ENCODE measurements at places on chromosomes 13 and 19. TPM values are rescaled to one million over a fixed set of nuclear protein-coding genes. Genes with fewer than 3 reads are reported as not detected.

GRCh38 chr13:21240586-21240985, 64.1 kb downstream of the MRPL57 start:
- DNase-seq: peak; percentile 37

C1QTNF9 gene
- total RNA-seq: 0.11 TPM

- DNase-seq: no peak
Observed at GRCh38 chr19:23263870-23264590, 13.8 kb upstream of the ZNF724 start.

ZNF709 gene
- total RNA-seq: 2.2 TPM

DNA sequence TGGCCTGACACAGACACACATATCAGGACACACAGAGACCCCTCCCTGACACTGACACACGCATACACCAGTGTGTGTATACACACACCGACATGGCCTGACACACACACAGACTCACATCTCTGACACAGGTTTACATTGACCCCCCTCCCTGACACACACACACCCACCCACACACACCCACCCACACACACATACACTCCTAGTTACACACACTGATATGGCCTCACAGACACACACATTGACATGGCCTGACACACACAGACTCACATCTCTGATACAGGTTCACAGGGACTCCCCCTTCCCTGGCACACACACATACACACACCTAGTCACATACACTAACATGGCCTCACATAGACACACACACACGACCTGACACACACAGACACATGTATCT, 4.4 kb upstream of the NFIX start:
- DNase-seq: no peak

DNA sequence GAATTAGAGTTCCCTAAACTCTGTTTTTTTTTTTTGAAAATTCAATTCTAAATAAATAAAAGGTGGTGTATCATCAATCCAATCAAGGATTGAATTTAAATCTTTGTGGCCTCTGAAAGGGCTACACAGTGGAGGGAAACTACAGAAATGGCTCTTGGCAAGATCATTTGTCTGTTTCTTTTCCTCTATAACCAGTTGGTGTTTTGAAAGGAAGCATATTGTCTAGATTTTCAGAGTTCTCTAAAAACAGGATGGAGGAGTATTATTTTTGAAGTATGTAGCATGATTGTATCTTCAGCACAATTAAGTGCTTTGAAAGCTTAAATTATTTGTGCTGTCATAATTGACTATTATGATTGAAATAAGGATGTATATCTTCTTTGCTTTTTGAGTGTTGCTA, 29.8 kb downstream of the WASF3 start:
- no peak for DNase-seq

GRCh38 chr13:99376132-99376531, 68.9 kb upstream of the GPR183 start:
- no peak for DNase-seq

- no peak for DNase-seq
Observed at GRCh38 chr13:45886466-45886865, 34.9 kb upstream of the SIAH3 start.

DNA sequence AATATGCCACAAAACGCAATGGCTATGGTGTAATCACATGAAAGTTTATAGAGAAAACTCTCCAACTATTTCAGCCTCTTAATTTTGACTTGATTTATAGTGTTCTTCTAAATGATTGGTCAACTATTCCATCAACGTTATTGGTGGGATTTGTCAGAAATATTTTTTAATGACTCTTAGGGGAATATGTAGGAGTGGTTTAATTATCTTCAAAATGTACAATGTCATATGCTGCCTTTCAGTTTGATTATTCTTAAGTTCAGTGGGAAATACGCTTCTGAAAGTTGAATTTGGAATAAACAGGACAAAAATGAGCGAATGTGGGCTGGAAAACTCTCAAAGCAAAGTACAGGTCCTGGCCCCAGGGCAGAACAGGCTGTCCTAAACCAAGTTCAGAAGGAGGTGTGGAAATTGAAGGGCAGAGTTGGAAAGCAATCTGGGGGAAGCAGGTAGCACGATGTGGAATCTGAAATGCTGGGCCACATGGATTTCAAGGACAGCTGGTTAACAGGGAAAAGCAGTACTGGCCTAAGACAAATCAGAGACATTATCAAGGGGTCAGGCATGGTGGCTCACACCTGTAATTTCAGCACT, 60.8 kb upstream of the MYCBP2 start:
- no peak for DNase-seq

- no peak for DNase-seq
Observed at GRCh38 chr13:49082653-49083536, 107.2 kb downstream of the FNDC3A start.

GRCh38 chr13:49694446-49694845, 3.2 kb upstream of the EBPL start:
- DNase-seq: no peak

- peak; percentile 49 for DNase-seq
Observed at GRCh38 chr19:47190167-47190727, 40.8 kb downstream of the BBC3 start.

- DNase-seq: peak; percentile 33
Observed at GRCh38 chr13:46113596-46113995, 8.8 kb upstream of the CPB2 start.

- no peak for DNase-seq
Observed at GRCh38 chr19:49749771-49750170, 13.3 kb downstream of the TSKS start.

SIGLEC5 gene
- not detected for total RNA-seq

GRCh38 chr13:27919934-27920676, at the start of gene PDX1:
PDX1 (plus strand) TSS chr13:27920000; CDS start chr13:27920139, 139 bp downstream.
- DNase-seq: peak; percentile 37

NKPD1 gene
- 1.1 TPM for total RNA-seq

TMEM238 gene
- 22.8 TPM for total RNA-seq

DNA sequence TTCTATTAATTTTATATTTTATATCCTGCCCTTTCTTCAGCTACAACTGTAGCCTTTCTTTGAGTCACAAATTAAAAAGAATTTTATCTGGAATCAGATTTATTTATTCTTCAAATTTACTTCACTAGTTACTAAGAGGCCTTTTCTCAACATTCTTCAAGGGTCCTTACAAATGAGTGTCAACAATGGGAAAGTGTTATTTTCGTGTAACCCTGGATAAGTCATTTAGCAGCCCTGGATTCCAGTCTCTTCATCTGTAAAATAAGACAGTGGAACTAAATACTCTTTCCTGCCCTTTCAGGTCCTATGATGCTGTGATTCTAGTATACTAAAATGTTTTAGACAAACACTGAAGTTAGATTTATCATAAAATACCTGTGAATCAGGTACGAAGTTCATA, 397.0 kb downstream of the KLF12 start:
- no peak for DNase-seq

GRCh38 chr13:102680133-102680717, 14.6 kb downstream of the METTL21C start:
- no peak for DNase-seq

OR4F17 gene
- 0.15 TPM for total RNA-seq

CYP2F1 gene
- not detected for total RNA-seq
